ENCODE measurements at places on chromosomes 11 and 22. TPM values are rescaled to one million over a fixed set of nuclear protein-coding genes. Genes with fewer than 3 reads are reported as not detected.

Gene TNNT3
- total RNA-seq, result 4.7 TPM

DNA sequence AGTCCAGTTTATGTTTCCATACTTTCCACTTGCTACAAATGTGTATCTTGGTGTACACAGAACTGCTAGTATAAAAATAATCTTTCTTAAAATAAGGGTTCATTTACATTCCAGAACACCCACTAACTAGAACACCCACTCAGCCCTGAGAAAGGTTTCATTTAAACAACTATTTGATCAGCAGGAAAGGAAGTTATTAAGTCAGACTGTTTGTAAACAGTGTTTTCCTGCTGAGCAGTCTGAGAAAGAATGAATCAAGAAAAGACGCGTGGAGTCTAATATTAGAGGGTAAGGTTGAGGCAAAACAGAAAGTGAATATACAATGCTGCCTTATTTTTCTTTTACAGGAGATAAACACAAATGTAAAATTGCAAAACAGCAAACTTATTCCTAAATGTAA is 32.7 kb downstream of the NARS2 start:
- H3K27me3 ChIP-seq, result no peaks in the 10 kb centered on the region
- no peak overlapping the region for H3K4me3 ChIP-seq
- H3K36me3 ChIP-seq, result peaks cover 3% of the 10 kb centered on the region
- H3K27ac ChIP-seq, result no peak overlapping the region

- DNase-seq, result no peak
- no peaks in the 10 kb centered on the region for H3K4me1 ChIP-seq
- no peaks in the 10 kb centered on the region for H3K27me3 ChIP-seq
- H3K4me3 ChIP-seq, result no peak overlapping the region
- H3K36me3 ChIP-seq, result no peaks in the 10 kb centered on the region
- H3K27ac ChIP-seq, result no peak overlapping the region
These were observed 133.5 kb upstream of the B3GAT1 start for GRCh38 chr11:134545521-134545920.

GRCh38 chr11:88250566-88251242 is 75.5 kb upstream of the RAB38 start:
- DNase-seq, result no peak
- H3K27ac ChIP-seq, result no peak overlapping the region
- H3K36me3 ChIP-seq, result no peaks in the 10 kb centered on the region
- no peak overlapping the region for H3K4me3 ChIP-seq
- H3K27me3 ChIP-seq, result no peaks in the 10 kb centered on the region
- no peaks in the 10 kb centered on the region for H3K4me1 ChIP-seq

DNA sequence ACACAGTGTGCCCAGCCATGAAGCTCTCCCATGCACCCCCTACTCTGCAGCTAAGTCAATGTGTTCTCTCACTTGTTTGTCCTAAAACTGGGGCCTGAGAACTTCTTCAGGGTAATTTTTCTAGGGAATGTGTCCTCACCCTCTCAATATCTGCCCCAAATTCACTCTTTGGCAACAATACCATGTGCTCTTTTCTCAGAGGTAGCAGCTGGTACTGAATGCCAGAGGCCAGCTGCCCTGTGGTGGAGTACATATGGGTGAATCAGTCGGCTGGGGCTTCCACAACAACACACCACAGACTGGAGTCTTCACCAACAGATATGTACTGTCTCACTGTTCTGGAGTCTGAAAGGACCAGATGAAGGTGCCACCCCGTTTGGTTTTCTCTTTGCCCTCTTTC is 97.7 kb upstream of the TOP3B start:
- no peak overlapping the region for H3K27ac ChIP-seq
- no peak for DNase-seq
- H3K36me3 ChIP-seq, result no peaks in the 10 kb centered on the region
- no peak overlapping the region for H3K4me3 ChIP-seq
- H3K27me3 ChIP-seq, result peaks cover 10% of the 10 kb centered on the region

- no peaks in the 10 kb centered on the region for H3K36me3 ChIP-seq
- no peaks in the 10 kb centered on the region for H3K4me1 ChIP-seq
- no peak overlapping the region for H3K27ac ChIP-seq
- DNase-seq, result no peak
These were observed 251.3 kb upstream of the CCDC179 start for GRCh38 chr11:23111527-23111926.

DNA sequence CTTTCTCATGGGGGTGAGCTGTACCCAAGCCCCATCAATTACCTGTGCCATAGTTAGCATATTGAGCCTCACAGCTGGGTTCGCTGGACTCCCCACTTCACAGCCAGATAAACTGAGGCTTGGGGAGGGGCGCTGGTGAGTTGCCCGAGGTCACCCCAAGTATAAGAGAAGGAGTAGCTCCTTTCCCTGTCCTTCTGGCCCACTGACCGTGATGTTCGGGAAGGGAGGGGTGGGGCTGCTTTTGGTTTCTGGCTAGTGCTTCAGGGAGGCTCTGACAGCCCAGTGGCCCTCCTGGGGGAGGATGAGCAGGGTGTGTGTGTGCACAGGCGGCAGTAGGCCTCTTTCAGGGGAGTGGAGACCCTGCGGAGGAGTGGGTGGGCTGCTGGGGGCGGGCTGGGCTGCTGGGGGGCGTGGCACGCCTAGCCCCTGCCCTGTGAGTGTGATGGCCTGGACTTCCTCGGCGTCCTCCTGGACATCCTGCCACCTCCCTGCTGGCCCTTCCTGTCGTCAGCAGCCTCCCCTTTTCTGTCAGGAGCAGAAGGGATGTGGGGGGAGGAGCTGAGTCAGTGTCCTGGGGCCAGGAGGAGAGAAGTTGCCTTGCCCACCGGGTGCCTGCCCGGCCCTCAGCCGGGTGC is 50.3 kb downstream of the TRIOBP start:
- H3K27me3 ChIP-seq, result no peaks in the 10 kb centered on the region
- H3K36me3 ChIP-seq, result no peaks in the 10 kb centered on the region

- peaks cover 31% of the 10 kb centered on the region for H3K36me3 ChIP-seq
- peak overlapping the region; percentile 93 for H3K4me3 ChIP-seq
- H3K4me1 ChIP-seq, result peaks cover 53% of the 10 kb centered on the region
- DNase-seq, result peak; percentile 71
These were observed 379 bp upstream of the SLC3A2 start for GRCh38 chr11:62880231-62880802.

Gene RAB36
- 9.6 TPM for total RNA-seq

- H3K4me3 ChIP-seq, result no peak overlapping the region
- H3K4me1 ChIP-seq, result peaks cover 33% of the 10 kb centered on the region
- no peaks in the 10 kb centered on the region for H3K27me3 ChIP-seq
- peaks cover 14% of the 10 kb centered on the region for H3K36me3 ChIP-seq
- no peak overlapping the region for H3K27ac ChIP-seq
- no peak for DNase-seq
These were observed 20.2 kb downstream of the C22orf31 start for GRCh38 chr22:29041408-29041807.

Gene OR2AG1
- total RNA-seq, result not detected

DNA sequence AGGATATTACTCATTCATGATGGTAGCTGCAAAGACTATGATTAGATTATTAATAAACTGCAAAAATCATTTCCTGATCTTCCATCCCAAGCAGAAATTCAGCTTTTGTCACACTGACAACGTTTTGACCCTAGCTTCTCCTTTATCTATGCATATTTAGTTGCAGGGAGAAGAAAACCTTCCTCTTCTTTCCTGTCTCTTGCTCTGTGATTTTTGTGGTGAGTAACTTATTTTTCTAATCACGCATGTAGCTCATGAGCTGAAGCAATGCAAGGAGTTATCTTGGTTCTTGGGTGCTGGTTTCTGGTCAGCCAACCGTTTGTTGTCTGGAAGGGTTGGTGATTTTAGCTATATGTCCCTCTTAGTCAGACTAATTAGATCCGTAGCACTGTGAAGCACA is 56.4 kb downstream of the FDX1 start:
- H3K27ac ChIP-seq, result no peak overlapping the region
- no peaks in the 10 kb centered on the region for H3K4me1 ChIP-seq
- DNase-seq, result no peak

Gene MRPL40
- total RNA-seq, result 23.2 TPM

GRCh38 chr22:22180738-22181285 is 63.8 kb upstream of the VPREB1 start:
- H3K36me3 ChIP-seq, result no peaks in the 10 kb centered on the region
- no peak for DNase-seq
- H3K27me3 ChIP-seq, result peaks cover 15% of the 10 kb centered on the region
- H3K4me1 ChIP-seq, result no peaks in the 10 kb centered on the region
- no peak overlapping the region for H3K4me3 ChIP-seq
- no peak overlapping the region for H3K27ac ChIP-seq

Gene TEX54
- total RNA-seq, result not detected

Gene COPB1
- 87.8 TPM for total RNA-seq

GRCh38 chr11:19735157-19735908 is 22.7 kb downstream of the NAV2 start:
- no peaks in the 10 kb centered on the region for H3K36me3 ChIP-seq
- no peaks in the 10 kb centered on the region for H3K27me3 ChIP-seq
- H3K4me1 ChIP-seq, result peaks cover 4% of the 10 kb centered on the region
- H3K4me3 ChIP-seq, result no peak overlapping the region

- no peak overlapping the region for H3K27ac ChIP-seq
- H3K4me1 ChIP-seq, result peaks cover 7% of the 10 kb centered on the region
- peaks cover 17% of the 10 kb centered on the region for H3K27me3 ChIP-seq
- no peaks in the 10 kb centered on the region for H3K36me3 ChIP-seq
- no peak overlapping the region for H3K4me3 ChIP-seq
These were observed 94.8 kb downstream of the FEZ1 start for GRCh38 chr11:125401235-125401634.

Gene SLN
- 0.92 TPM for total RNA-seq

Gene KCNQ1
- 51.0 TPM for total RNA-seq

DNA sequence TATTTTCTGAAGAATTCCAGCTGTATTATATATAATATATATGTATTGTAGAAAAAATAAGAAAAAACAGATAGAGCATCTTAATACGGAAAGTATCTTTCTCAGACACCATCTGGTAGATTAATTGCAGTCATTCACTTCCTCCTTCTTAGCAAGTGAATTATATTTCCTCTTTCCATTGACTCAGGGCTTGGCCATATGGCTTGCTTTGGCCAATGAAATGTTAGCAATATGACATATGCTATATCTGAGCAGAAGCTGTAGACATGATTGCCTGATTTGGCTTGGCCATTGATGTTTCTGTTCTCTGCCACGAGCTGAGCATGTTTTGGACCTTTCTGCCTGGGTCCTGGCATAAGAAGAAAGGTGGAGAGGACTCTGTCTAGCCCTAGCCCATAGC is 34.4 kb upstream of the ZBED5 start:
- no peak overlapping the region for H3K4me3 ChIP-seq
- DNase-seq, result no peak
- no peaks in the 10 kb centered on the region for H3K36me3 ChIP-seq
- H3K4me1 ChIP-seq, result no peaks in the 10 kb centered on the region

DNA sequence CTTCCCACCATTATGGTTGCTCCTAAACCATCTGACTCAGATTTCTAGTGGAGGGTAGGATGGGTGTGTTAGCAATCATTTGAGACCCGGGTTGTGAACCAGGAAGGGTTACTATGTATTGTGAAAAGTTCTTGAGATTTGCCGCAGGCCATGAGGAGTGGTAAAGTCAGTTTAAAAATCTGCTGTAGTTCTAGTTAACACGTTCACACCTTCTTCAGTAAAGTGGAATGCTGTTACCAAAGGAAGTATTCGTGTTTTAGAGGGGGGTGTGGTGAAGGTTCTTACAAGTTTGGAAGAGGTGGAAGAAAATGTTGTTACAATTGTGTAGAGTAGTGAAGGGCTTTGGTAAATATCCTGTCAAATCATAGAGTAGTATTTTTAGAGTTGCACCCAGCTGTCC is 2.6 kb downstream of the MTMR3 start:
- H3K4me3 ChIP-seq, result peak overlapping the region; percentile 1
- H3K27ac ChIP-seq, result no peak overlapping the region
- no peaks in the 10 kb centered on the region for H3K36me3 ChIP-seq
- no peak for DNase-seq
- no peaks in the 10 kb centered on the region for H3K27me3 ChIP-seq

DNA sequence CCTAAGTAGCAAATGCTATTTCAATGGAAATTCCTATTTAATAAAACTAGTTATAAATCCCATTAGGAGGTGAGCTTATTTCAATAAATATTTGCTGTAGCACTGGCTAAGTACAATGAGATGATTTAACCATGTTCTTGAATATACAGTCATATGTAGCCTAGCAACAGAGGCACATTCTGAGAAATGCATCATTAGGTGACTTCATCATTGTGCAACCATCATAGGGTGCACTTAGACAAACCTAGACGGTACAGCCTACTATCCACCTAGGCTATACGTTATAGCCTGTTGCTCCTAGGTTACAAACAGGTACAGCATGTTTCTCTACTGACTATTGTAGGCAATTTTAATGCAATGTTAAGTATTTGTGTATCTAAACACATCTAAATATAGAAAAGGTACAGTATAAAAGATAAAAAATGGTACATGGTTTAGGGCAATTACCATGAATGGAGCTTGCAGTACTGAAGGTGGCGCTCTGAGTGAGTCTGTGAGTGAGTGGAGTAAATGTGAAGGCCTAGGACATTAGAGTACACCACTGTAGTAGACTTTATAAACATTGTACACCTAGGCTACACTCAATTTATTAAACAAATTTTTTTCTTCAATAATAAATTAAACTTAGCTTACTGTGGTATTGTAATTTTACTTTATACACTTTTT is 350.1 kb downstream of the CASP12 start:
- H3K27me3 ChIP-seq, result no peaks in the 10 kb centered on the region
- DNase-seq, result no peak
- H3K4me3 ChIP-seq, result no peak overlapping the region
- H3K4me1 ChIP-seq, result no peaks in the 10 kb centered on the region
- no peak overlapping the region for H3K27ac ChIP-seq
- no peaks in the 10 kb centered on the region for H3K36me3 ChIP-seq

DNA sequence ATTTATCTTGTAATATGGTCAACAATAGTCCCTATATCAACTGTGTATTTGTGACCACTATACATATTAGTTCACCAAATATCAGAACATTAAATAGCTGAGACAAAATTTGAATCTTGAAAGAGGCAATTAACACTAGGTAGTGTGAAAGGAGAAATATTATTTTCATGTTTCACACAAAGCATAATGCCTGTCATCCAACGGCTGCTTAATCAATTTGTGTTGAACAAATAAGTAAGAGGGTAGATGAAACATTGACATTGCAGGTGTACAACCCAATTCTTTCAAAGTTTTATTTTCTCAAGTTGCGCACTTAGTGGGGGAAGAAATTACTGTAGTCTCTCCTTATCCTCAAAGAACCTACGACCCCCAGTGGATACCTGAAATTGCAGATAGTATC is 3.4 kb upstream of the OR8I2 start:
- no peaks in the 10 kb centered on the region for H3K36me3 ChIP-seq
- no peaks in the 10 kb centered on the region for H3K4me1 ChIP-seq
- no peak for DNase-seq

DNA sequence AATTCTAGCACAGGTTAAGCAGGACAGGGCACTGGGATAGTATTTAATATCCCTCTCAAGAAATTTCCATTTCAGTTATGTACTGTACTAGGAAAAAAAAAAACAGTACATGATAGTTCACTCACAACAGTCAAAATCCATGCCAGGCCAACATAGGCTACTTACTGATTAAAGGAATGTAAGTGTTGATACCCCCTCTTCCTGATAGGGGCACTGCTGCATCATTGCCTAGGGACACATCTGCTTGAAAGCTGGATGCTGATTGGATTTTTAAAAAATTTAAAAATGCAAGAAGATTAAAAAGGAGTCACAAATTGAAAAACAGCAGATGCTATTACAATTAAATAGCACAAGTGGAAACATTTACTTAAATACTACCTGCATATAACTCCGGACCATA is 43.4 kb downstream of the APOL5 start:
- no peak for DNase-seq
- no peak overlapping the region for H3K4me3 ChIP-seq
- H3K4me1 ChIP-seq, result no peaks in the 10 kb centered on the region
- no peaks in the 10 kb centered on the region for H3K27me3 ChIP-seq

Data from lower lobe of right lung (tissue), 2 donors.